ENCODE measurements at places on chromosomes 7 and 10.

GRCh38 chr10:34087095-34087418 lies 728.0 kb downstream of the PARD3 start:
- no peak for DNase-seq

- DNase-seq = no peak
Observed at GRCh38 chr7:84092207-84092606, 102.4 kb downstream of the SEMA3A start.

DNA sequence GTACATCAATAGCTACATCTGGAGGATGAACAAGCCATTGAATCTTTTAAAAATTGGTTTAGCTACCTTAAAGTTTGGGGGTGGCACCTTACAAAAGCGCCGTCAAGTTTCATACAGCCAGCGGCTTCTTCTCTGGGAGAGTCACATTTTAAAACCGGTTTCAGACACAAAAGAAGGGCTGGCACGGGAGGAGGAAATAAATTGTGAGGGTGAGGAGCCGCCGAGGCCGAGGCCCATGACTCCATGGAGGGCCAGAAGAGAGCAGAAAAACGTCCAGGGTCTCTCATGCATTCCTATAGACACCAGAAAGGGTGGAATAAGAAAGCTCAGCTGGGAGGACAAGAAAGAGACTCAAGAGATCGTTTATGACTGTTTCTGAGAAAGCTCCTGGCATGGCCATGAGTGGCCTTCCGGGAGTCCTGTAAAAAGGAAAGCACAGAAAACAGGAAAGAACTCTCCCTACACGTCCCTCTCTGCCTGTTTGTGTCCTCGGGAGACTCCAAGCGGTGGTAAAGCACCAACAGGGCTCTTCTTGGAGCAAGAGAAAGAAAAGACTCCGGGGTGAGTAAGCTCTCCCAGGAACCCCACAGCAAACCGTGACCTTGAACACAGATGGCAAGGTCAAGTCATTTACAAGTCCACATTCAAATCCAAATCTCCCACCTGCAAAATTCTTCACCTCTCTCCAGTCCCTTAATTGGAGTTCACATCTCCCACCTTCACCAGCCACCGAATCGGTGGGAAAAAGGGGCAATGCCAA lies 1.8 kb downstream of the FRAT2 start:
- no peak for DNase-seq

- DNase-seq = no peak
Observed at GRCh38 chr7:50988465-50988864, 205.8 kb upstream of the GRB10 start.

DNA sequence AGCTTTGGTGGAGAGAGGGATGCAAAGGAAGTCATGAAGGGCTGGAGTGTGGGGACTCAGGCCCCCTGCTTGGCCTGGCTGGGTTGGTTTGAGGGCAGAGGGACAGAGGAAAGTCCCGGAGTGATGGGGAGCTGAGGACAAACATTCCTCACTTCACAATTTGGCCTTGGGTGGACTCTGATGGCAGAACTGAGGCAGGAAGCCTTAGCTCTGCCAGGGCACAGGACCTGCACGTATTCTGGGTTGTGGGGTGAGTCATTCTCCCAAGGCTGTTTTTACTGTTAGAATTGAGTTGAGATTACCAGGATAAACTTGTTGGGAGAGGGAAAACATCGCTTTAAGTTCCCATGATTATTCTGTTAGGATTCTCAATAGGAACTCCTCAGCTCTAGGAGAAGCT lies 2.6 kb downstream of the GOLGA7B start:
- no peak for DNase-seq

DNA sequence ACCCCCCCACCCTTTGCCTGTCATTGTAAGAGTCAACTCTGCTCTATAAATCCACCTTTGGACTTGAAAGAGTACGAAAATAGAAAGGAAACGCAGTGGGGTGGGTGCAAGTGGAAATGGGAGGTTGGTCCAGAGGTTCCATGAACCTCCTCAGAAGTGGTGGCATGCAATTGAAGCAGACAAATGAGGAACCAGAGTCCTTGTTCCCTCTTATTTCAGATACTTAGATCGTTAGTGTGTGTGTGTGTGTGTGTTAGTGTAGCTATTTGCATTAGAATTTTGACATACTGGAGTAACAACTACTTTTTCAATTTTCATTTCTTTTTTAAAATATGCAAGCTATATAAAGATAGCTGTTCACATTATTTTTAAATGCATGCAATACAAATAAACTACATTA lies 18.1 kb upstream of the TFAM start:
- DNase-seq = no peak

GRCh38 chr7:87545760-87546159 lies 54.9 kb downstream of the ABCB1 start:
- no peak for DNase-seq

DNA sequence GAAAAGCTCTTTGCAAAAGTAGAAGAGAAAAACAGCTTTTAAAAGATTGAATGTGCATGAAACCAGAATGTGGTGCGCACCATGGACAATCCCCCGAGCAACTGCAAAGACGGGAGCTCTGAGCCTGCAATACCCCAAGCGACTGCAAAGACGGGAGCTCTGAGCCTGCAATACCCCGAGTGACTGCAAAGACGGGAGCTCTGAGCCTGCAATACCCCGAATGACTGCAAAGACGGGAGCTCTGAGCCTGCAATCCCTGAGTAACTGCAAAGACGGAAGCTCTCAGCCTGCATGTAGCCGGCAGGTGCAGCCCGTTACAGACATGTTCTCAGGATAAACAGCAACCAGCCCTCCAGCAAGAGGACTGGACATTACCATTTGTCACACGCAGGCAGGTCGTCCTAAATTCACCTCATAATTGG lies 6.2 kb downstream of the ZNF775 start:
- no peak for DNase-seq

DNA sequence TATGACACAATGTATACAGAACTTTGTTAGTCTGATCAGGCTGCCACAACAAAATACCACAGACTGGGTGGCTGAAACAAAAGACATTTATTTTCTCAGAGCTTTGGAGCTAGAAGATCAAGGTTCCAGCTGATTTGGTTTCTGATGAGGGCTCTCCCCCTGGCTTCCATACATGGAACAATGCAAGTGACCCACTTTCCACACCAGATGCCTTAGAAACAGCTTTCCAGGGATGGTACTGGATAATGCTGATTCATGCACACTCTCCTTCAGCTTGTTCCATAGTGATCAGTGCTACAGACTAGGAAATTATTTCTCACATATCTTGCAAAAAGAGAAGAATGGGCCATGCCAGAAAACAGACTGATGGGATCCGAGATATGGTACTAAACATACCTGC lies 1274.9 kb upstream of the SORCS1 start:
- DNase-seq = no peak

GRCh38 chr10:86728056-86728455 lies 28.4 kb upstream of the BMPR1A start:
- DNase-seq = no peak

Data from stimulated activated CD4-positive, alpha-beta T cell treated with anti-CD3 and anti-CD28 coated beads, Interleukin-15, amount 100 ng/mL, for 48 hours (primary cell).